ENCODE measurements at places on chromosomes 16 and 17.

- DNase-seq = no peak
These were observed 104.3 kb downstream of the BCAS3 start for GRCh38 chr17:60781880-60782412.

- no peak for DNase-seq
These were observed 12.2 kb upstream of the SMARCD2 start for GRCh38 chr17:63854709-63855108.

GRCh38 chr17:27546624-27547300, 84.2 kb upstream of the LGALS9 start:
- DNase-seq = no peak

GRCh38 chr16:84617041-84617790, 662 bp downstream of the COTL1 start:
- no peak for DNase-seq

DNA sequence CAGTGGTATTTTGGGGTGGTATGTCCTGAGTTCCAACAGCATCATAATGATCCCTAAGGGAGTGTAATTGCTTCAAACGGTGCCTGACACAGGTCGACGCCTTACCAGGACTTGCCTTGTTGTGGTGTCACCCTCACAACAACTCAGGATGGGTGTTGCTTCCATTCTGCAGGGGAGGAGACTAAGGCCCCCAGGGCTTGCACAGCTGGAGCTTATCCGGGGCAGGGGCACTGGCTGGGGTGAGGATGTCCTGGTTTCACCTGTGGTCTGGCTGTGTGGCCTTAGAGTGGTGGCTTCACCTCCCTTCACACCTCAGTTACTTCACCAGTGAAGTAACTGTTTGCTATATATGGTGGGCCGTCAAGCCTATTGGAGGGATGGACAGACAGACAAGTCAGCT, 23.3 kb downstream of the LLGL2 start:
- DNase-seq = no peak

GRCh38 chr16:89096768-89097391, 3.2 kb downstream of the ACSF3 start:
- no peak for DNase-seq

DNA sequence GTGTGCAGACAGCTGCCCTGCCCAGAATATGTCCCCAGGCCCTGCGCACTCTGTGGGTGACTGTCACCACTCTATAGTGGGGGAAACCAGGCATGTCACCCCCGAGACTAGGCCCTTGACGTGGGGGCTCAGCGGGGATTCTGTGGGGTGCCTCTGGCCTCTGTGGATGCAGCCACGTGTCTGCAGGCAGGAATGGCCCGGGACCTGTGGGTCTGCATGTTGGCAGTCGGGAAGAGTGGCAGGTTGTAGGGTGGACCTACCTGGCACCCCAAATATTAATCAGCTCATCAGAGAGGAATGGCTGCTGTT, 954 bp downstream of the IL32 start:
- DNase-seq = no peak

DNA sequence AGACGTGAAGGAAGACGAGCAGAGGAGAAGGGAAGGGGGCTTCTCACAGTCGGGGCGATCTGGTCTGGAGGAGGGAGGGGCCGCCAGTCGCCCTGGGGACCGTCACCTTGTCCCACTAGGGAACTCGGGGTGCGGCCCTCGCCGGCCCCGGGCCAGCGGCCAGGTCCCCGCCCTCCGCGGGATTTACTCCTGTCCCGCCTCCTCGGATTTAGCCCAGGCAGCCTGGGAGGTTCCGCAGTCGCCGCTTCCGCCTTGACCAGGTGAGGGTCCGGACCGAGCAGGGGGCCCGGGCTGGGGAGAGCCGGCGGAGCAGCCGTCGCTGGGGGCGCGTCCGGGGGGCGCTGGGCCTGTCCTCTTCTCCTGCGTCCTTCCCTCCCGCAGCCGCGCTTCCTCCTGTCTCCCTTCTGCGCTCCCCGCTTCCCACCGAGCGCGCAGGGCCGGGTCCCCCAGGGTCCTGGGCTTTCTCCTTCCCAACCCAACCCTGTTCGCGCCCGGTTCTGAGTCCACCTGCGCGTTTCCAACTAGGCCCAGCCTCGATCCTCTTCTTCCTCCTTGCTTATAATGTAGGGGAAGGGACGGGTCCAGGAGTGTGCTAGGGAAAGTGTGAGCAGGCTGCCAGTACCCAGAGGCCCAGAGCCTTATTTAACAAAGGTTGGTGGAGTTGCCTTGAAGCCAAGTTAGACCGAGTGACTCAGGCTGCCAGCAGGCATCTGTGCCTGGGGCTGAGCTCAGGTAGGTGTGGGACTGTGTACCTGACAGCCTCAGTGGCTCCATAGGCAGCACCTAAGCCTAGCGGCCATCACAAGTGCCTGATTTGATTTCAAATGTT, at the start of gene TNK1:
TSS of gene TNK1 (plus strand) at position 235 of the 829 bp plus-strand sequence. CDS start 1,838 bp downstream, outside the sequence.
- no peak for DNase-seq

DNA sequence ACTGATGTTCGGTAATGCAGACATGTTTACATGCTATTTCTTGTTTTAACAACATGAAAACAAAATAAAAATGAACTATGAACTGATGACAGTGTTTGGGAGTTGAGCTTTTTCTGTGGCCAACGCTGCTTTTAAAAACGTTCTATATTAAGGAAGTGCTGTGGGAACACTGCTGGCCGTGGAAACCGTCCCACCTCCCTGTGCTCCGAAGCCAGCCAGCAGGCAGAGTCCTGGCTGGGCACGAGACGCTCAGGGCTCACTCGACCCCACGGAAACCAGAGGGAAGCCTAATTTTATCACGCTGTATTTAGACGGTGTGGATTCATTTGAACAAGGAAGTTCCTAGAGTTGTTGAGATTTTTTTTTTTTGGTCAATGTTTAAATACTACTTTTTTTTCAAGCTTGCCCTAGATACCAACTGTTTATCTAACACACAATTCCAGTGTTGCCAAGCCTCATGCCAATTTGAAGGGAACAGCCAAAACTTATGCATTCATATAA, 25.8 kb downstream of the ADCY9 start:
- DNase-seq = no peak

GRCh38 chr16:23434380-23434779, 18.6 kb downstream of the COG7 start:
- peak; percentile 44 for DNase-seq

- no peak for DNase-seq
These were observed 1.4 kb upstream of the LLGL1 start for GRCh38 chr17:18224053-18224386.

DNA sequence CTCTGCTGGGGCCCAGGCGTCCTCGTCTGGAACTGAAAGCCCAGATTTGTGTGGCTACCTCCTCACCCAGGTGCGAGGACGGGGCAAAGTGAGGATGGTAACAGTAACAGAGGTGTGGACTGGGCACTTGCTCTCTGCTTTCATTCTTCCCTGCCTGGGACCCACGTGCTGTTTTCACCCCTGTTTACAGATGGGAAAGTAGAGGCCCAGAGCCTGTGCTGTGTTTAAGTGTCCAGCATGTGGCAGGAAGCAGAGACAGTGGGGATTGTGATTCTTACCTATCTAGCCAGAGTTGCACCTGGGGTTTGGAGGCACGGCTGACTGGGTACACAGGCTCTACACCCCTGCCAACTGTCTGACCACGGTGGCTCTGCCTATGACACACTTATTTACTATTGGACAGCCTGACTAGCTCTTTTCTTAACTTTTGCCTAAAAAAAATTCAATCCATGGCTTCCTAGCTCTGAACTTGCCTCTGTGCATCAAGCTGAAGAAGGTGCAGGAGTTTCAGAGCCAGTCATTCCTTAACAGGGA, 155.4 kb downstream of the CLEC16A start:
- no peak for DNase-seq

GRCh38 chr17:57429966-57430365, 173.6 kb downstream of the MSI2 start:
- peak; percentile 77 for DNase-seq

DNA sequence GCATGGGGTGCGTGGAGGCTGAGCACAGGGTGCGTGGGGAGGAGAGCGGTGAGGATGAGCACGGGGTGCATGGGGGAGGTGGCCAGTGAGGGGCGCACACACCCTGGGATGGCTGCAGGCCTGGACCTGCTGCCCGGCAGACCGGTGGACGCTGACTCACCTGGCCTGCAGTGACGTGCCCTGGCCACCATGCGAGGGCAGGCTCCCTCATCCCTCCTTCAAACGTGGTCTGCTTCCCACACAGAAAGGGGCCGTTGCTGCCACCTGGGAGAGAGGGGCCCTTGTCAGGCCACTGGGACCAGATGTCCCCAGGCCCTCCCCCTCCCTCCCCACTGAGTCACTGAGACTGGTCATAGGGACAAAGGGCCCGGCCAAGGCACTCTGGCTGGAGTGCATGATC, 20.1 kb upstream of the APRT start:
- DNase-seq = no peak

DNA sequence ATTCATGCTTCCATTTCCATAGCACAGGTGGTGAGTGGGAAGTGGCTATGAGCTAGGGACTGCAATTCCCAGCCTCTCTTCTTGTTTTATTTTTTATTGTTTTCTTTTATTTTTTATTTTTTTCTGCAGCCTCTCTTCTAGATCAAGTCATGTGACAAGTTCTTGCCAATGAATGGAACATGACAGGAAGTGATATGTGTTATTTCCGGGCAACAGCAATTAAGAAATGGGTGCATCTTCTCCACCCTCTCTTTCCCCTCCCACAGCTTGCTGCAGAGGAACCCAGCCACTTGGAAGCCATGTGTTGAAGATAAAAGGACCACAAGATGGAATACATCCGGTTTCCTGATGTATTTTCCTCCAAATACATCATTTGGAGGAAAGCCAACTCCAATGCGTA, 23.6 kb downstream of the IRX5 start:
- no peak for DNase-seq

DNA sequence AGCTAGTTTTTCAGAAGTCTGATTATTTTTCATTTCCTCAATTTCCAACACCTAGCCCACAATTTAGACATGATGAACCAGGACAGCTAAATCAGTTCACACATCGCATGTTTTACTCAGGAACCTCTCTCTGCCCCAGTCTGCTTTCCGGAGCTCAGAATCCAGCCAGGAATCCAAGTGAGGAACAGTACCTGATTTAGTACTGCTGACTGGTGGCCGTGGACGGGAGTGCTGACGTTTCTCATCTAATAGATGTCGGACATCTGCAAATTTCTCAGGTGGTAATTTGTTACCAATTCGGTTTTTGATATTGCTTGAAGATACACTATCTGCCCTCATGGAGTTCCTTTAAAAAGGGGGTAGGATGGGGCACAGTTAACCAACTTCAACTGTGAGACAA, 14.9 kb upstream of the ITGAE start:
- no peak for DNase-seq

DNA sequence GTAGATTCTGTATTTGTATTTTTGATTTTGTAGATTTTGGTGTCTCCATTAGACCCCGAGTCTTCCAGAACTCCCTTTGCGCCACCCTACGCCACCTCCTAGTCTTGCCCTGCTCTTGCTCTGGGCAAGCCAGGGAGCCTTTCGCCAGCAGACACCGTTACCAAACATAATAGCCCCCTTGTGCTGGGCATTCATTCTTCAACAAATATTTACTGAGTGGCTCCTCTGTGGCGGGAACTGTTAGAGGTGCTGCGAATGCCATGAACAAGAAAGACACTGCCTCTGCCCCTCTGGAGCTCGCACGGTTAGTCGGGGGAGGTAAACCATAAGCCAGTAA, 841 bp upstream of the GPT2 start:
- DNase-seq = peak; percentile 32

GRCh38 chr16:3188925-3189825, 1.2 kb downstream of the OR1F1 start:
- DNase-seq = peak; percentile 72

DNA sequence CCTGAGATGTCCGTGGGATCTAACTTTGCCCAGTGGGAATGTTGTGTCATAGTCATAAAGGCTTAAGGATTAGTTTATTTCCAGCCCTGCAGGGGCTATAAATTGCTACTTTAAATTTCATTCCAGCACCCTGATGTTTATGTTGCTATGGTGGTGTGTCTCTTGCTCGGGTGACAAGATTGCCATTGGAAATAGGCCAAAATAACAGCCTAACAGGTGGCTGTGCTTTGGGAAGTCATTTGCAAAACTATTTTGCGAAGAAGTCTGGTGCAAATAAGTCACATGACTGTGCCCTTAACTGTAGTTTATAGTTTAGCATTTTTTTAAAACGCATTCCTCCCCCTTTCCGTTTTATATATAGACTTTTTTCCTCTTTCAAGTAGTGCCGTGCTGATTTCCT, 23.1 kb downstream of the PITPNC1 start:
- peak; percentile 21 for DNase-seq

DNA sequence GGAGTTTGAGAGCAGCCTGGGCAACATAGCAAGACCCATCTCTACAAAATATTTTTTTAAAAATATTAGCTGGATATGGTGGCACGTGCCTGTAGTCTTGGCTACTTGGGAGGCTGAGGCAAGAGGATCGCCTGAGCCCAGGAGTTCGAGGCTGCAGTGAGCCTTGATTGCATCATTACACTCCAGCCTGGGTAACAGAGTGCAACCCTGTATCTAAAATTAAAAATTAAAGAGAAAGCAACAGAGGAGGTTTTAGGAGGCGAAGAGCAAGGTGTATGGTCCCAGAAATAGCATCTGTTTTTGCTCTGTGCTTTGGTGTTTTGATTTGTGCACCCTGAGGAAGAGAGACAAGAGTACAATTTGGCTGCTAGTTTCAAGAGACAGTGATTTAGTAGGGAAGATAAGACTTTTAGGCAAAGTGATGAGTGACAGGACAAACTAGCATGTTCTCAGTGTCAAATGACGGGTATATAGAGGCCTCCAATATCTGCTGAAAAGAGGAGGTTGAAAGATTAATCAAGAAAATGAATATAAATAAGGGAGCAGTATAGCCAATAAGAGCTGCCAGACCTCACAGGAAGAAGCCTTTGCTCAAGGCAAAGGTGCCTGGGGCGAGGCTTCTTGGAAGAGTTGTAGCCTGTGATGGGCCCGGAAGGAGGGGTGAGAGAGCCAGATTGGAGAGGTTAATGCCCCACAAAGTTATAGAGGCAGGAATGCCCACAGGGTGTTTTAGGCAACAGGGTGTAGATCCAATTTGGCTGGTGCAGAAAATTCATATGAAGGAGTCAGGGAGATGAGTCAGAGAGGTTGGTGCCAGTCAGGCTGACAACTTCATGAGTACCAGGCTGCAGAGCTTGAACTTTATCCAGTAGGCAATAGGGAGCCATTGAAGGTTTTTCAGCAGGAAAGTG, 11.4 kb downstream of the HLF start:
- no peak for DNase-seq

DNA sequence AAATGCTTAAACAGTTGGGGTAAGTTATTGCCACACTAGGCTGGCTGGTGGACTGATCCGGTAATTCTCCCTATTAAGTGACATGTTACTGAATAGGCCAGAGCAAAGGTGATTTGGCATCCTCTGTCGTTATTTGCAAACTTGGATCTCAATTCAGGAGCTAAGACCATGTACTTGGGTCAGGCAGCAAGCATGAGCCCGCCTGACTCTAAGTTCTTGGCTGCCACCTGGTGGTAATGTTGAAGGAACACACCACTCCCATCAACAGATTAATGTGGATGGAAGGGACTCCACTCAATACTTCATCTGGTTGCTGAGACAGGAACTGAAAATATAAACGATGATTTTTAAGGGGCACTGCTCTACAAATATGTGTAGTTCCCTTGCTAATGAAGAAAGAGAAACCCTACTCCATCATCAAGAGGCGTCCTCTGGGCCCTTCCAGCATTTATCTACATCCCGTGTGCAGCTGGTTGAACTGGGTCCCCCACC, 70.8 kb downstream of the EMP2 start:
- peak; percentile 64 for DNase-seq

- no peak for DNase-seq
These were observed 2.6 kb downstream of the ATXN7L3 start for GRCh38 chr17:44197107-44197506.

GRCh38 chr16:3954411-3954921, 74.0 kb upstream of the CREBBP start:
- no peak for DNase-seq
